ENCODE measurements at places on chromosomes 1 and 21. TPM values are rescaled to one million over a fixed set of nuclear protein-coding genes. Genes with fewer than 3 reads are reported as not detected.

DNA sequence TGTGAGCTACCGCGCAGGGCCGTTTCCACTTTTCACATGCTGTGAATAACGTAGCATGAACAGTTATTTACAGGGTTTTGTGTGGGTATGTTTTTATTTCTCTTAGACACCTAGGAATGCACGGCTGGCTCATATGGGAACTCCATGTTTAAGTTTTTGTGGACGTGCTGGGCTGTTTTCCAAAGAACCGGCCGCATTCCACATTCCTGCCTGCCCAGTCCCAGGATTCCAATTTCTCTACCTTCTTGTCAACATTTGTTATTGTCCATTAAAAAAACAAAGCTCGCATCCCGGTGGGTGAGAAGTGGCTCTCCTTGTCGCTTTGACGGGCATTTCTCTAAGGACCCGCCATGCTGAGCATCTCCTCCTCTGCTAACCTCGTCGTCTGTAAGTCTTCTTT, 47.1 kb upstream of the LRRC3 start:
- no peak for DNase-seq

DNA sequence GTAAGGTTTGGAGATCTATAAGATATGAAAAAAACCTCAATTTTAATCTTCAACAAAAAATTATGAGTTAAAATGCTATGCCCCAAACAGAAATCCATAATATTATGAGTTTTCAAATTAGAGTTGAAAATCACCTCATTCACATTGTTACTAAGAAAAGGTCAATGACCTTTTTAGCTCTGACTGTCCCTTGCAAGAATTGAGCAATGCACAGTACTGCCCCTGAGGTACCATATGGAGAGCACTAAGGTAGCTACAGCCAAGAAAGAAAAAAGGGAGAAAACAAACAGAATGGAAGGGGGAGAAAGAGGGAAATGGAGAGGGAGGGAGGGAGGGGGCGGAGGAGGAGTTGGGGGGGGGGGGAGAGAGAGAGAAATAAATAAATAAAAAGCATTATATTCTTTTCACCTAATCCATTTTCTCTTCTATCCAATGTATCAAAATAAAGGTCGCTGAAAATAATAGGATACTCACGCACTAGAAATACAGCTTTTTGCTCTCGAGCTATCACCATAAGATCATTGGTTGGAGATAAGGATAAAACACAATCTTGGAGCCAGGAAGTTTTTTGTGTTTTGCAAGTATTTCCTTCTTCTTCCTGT, 58.8 kb downstream of the RAB3GAP2 start:
- no peak for DNase-seq

The PINK1 gene
- total RNA-seq: 119 TPM

DNA sequence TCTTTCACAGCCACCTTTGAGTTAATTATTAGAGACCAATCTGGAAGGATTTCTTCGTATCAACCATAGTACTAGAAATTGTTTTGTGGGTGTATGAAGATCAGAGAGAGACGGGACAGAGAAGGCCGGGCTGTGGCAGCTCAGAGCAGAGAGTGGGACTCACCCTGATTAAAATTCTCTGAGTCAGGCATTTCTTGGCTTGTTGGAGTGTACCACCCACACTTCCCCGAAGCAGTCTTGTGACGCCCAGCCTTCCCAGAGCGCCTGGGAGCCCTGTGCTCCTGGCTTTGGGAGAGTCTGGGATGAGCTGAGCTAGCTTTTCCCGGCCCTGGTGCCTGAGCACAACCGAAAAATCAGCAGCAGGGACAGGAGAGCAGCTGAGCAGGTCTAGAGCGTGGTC, 19.4 kb downstream of the PLEKHM2 start:
- peak; percentile 57 for DNase-seq

DNA sequence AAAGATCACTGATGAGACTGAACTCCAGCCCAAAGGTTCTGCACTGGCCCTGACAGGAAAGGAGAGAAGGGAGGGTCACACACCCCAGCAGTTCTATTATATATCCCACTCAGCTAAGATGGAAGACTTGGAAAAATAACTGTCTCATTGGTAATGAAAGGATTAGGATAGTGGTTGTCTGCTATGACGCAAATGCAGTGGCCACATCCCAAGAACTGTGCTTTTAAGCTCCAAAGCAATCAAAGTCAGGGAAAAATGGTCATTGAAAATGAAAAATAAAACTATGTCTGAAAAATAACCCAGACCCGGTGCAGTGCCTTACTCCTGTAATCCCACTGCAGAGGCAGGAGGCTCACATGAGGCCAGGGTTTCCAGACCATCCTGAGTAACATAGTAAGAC, 31.0 kb downstream of the PSMG1 start:
- no peak for DNase-seq

GRCh38 chr1:43557744-43558245, 27.1 kb downstream of the PTPRF start:
- peak; percentile 87 for DNase-seq

DNA sequence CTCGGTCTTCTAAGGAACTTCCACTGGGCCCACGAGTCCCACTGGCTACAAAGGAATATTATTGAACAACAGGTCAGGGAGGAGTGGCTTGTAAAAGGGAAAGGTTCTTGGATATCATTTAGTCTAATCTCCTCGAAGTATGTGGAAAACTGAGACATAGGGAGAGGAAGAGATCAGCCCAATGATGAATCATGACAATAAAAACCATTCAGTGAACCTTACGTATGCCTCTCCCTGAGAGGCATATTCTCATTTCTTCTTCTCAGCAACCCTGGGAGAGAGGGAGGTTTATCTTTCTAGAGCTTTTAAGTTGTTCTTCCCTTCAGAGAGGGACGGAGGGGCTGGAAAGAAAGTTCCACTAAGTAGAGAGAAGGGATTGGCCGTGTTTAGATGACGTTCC, 5.3 kb upstream of the MOB3C start:
- DNase-seq: no peak

The COL16A1 gene
- 15.4 TPM for total RNA-seq

DNA sequence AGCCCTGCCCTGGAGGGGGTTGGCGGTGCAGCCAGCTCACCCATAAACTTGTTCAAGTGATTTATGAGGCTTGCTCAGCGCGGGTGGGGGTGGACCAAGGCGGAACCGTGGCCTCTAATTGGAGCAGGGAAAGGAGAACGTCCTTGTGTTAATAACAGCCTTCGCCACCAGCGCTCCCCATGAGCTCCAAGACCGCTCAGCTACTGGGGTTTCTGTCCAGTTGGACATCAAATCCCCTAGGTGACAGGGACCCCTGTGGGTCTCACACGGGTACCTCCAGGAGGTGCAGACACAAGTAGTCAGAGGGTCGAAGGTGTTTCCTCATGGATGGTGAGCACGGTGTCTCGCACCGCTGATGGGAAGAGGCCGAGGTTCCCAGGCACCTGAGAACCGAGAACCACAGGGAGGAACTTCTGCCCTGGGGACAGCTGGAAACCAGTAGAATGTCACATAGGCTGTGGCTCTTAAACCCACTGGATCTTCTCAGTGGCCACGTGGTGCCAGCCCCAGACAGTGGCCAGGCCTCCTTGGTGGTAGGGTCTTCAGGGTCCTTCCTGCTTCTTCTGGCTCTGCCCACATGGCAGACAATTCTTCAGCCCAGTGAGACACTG, 3.7 kb upstream of the ACTRT2 start:
- DNase-seq: no peak

GRCh38 chr1:34740161-34740868, 14.5 kb upstream of the GJB5 start:
- DNase-seq: no peak

DNA sequence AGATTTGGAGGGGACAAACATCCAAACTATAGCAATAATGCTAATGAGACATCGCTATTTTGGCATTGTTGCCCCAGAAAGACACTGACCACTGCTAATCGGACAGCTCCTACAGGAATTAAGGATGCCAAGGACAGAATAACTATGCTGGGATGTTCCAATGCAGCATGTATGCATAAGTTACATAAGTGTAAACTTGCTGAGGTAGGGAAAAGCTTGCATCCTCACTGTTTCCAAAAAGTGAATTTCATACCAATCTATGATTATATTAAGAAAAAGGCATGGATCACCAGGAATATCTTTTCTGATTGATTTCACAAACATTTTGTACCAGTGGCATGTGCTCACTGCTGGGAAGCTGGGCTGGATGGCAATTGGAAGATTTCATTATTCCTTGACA, 45.8 kb upstream of the RALGPS2 start:
- DNase-seq: no peak

DNA sequence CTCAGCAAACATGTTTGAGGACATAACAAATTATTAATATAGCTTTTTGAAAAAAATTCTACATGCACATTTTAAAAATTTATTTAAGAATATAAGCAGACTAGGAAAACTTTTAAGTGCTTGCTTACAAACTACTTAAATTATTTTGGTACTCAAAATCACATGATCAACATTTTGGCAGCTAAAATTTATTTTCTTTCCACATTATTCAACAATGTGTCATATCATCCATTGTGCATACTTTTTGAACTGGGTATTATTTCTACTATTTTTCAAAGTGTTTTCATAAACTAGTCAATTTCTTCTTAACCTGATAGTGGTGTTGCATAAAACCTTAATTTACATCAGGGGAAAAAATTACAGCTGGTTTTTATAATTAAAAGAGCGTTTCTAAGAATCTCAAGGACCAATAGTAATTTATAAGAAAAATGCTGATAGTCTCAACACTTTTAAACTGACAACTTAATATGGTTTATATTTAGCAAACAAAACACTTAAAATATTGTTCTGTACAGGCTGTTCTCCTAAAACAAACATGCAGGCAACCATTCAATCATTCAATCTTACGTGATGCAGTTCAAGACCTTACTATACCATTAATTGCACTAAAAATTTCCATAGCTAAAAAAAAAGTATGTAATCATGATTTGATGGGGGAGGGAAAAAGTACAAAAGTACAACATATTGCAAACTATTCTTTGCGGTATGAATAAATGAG, 105.0 kb downstream of the GPATCH2 start:
- no peak for DNase-seq

The CD48 gene
- total RNA-seq: 4.9 TPM

The NHLH2 gene
- total RNA-seq: not detected

DNA sequence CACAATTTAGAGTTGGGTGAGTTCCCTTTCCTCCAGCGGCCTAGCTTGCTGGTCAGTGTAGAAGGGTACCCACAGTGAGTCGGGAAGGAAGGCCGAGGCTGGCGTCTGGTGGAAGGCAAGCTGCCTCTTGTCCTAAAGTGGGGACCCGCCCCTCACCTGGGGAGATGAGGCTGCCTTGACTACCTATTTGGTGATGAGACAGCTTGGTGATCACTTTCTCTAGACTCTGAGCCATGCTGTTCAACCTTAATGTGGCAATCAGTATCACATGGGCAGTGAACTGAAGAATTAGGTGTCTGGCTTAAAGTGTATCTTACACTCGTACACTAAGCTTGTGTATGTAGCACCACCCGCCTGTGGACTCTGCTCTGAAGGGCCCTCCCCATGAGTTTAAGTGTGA, 100.7 kb downstream of the COLGALT2 start:
- DNase-seq: no peak

The UBE2U gene
- total RNA-seq: not detected

- no peak for DNase-seq
Observed at GRCh38 chr1:2135441-2135841, 59.1 kb downstream of the FAAP20 start.

DNA sequence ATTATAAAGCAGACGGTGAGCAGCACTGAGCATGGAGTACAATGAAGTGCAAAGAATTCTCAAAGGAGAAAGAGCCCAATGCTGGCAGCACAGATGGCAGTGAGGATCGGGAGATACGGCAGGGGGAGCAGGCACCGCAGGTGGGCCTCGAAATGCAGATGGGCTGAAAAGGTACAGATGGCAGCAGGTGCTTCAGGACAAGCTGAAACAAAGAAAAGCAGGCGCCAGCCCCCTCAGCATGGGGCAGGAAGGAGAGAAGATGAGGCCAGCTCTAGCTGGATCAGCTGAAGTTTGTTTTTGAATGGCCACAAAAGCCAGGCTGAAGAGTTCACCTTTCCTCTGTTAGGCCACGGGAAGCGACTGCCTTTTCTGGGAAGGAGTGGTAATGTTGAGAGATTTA, 7.7 kb downstream of the CFAP298 start:
- no peak for DNase-seq

DNA sequence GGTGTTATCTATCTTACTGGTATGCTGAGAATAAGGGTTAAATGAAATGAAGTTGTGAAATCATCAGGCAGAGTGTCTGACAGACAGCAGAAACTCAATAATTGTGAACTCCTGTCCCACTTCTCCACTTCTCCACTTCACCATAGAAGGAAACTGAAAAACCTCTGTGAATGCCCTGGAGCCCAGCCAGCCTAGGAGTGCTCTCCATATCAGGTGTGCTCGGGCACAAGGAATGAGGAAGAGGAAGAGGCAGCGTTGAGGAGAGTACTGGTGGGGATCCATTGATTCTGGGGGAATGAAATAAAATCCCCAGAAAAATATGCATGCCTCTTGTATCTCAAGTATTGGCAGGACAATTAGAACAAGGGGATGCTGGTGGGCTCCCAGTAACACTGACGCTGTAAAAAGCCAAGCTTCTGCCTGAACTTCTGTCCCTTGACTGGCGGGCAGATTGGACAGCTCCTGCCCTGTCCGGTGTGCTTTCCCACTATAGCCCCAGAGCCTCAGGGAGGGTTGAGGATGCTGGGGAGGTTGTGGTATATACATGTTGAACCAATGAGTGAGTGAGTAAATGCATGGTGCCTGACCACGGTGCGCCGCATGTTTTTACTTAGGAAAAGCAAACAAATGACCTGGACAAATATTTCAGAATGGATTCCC, 47.7 kb downstream of the NMNAT2 start:
- DNase-seq: peak; percentile 72

DNA sequence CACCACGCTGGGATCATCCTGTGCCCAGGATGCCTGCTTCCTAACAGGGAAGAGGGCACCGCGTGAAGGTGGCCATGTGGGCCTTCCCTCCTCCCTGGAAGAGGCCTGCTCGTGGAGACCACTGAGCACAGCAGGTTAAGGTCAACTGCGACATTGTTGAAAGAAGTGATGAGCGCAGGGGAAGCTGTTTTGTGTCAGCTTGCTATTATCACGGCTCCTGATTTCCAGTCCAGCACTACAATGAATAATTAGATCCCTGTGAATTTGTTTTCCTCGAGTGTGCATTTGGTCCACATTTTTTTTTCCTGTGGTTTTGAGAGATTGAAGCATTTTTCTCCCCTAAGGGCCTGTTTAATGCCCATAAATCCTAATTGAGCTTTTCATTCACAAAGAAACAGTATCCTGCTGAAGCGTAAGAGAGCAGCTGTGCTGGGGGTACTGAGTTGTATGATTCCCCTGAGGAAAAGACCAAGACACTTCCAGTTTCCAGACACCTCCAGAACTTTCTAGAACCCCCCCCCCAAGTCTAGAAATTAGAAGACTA, 204.9 kb downstream of the KCNJ6 start:
- DNase-seq: no peak

The NPR1 gene
- 2.3 TPM for total RNA-seq

DNA sequence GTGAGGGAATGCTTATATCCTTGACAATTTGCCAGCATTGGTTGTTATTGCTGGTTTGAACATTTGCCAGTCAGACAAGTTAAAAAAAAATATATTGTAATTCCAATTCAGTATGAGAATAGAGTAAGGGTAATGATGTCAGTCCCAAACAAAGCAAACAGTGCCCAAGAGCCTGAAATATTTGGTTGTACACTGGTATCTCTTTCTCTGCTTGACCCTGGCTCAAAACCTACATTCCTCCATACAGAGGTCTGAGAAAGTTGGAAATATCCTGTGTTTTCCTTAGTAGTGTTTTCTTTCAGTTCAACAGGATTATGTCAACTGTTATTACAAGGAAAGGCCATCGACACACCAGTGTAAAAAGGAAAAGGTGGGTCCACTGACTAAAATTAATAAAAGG, 145.6 kb downstream of the MRPL39 start:
- no peak for DNase-seq

GRCh38 chr21:38954588-38955004, 148.9 kb downstream of the ETS2 start:
- DNase-seq: no peak

Measured in colonic mucosa (tissue), 4 donors.